Psoas muscle (tissue), 8 donors: ENCODE measurements at places on chromosomes 12 and 14. TPM values are rescaled to one million over a fixed set of nuclear protein-coding genes. Genes with fewer than 3 reads are reported as not detected.
A peak's percentile ranks its signal among the peaks of the same experiment; 100 is the strongest.

DNA sequence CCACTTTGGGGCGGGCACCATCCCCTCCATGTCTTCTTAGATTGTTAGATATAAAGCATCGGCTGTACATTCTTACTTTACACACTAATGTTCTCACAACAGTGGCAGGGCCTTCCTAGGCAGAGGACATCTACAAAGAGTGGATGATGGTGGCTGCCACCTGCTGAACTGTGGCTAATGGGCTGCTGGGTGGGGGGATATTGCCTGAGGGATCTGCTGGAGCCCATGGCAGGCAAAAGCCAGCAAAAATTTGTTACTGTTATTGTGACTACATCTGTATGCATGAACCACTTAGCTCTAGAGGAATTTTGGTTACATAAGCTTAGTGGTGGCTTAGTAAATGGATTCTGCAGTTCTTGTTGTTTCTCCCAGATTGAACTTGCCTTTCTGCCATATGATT, 52.6 kb downstream of the DIP2B start:
- H3K27me3 ChIP-seq = no peaks in the 10 kb centered on the region
- H3K27ac ChIP-seq = no peak overlapping the region
- H3K36me3 ChIP-seq = no peaks in the 10 kb centered on the region
- H3K4me3 ChIP-seq = no peak overlapping the region

Gene HCAR1
- total RNA-seq = not detected

GRCh38 chr14:68074765-68075381, 255.3 kb downstream of the RAD51B start:
- no peaks in the 10 kb centered on the region for H3K36me3 ChIP-seq
- no peaks in the 10 kb centered on the region for H3K4me1 ChIP-seq
- no peak for DNase-seq
- no peaks in the 10 kb centered on the region for H3K27me3 ChIP-seq
- no peak overlapping the region for H3K27ac ChIP-seq

Gene KLRF2
- total RNA-seq = not detected

DNA sequence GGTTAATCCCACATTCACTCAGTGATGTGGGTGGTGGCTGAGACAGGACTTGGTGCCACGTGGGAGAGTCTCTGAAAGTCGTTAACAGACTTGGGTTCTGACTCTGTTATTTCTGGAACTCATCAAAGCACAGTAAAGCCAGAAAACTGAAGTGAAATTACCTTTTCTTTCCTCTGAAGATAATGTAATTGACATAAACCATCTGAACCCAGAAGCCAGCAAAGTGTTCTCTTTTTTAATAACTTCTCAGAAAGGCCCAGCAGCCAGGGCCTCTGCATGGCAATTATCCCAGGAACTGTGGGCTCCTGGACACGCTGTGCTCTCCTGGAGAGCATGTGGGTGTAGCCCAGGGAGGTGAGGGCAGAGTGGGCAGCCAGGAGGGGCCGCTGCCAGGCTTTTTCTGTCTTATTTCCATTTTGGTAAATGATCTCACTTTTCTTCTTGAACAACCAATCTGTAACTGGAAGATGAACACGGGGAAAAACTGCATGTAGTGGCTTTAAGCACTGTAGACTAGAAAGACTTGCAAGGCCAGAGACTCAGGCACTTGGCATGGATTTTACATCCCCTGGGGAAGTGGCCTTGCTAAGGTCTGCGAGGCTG, 444.1 kb upstream of the TMEM132C start:
- H3K36me3 ChIP-seq = no peaks in the 10 kb centered on the region
- no peak for DNase-seq
- H3K27me3 ChIP-seq = no peaks in the 10 kb centered on the region

DNA sequence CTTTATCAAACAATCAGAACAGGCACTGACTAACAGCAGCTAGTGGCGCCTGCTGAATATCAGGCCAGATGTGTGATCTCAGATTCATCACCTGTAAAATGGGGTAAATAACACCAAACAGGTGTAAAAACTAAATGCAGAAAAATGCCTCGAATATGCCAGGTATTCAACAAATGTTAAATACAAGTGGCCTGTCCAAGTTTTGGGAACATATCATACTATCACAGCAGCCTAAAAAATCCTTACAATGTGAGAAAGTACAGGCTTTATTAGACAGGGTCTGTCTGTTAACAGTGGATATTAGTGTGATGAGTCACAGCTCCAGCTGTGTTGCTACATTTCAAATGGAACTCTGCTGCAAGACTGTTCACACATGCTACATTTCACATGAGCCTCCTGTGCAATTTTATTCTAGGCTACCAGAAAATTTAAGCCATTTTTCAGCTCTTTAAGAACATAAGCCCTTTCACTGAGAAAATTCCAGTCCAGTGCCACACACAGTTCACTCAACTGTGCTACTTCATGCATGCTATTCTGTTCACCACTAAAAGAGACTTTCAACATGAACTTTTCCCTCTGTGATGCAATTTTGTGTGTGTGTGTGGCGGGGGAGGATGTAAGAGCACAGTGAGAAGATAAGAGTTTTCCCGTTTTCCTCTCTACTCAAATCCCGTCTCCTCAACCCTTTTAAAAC, 56.7 kb downstream of the MSRB3 start:
- no peaks in the 10 kb centered on the region for H3K27me3 ChIP-seq
- H3K36me3 ChIP-seq = no peaks in the 10 kb centered on the region
- no peak overlapping the region for H3K27ac ChIP-seq
- DNase-seq = no peak

Gene ADAM21
- 0.11 TPM for total RNA-seq

Gene TBX5
- total RNA-seq = not detected

Gene SOAT2
- total RNA-seq = not detected

GRCh38 chr12:93563807-93564538, 8.5 kb upstream of the SOCS2 start:
- no peaks in the 10 kb centered on the region for H3K36me3 ChIP-seq
- H3K4me1 ChIP-seq = no peaks in the 10 kb centered on the region
- no peak overlapping the region for H3K4me3 ChIP-seq
- H3K27ac ChIP-seq = no peak overlapping the region
- no peak for DNase-seq

Gene PLA2G1B
- not detected for total RNA-seq

DNA sequence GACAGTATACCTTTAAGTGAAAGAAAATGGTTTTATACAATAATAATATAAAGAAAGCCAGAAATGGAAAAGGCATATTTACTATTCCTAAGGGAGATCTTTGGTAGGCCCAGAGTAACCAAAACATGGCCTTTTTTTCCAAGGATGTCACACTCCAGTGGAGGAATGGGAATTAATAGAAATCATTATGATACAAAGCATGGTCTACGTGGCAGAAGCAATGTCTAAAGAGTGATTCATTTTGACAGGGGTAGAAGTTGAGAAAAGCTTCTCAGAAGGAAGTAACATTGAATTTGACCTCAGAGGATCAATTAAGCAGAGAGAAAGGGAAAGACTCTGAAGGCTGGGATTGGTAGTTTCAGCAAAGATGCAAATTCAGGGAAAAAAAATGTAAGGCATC, 208.6 kb downstream of the BTG1 start:
- no peak overlapping the region for H3K4me3 ChIP-seq
- no peaks in the 10 kb centered on the region for H3K36me3 ChIP-seq
- DNase-seq = no peak

- no peak overlapping the region for H3K4me3 ChIP-seq
- H3K36me3 ChIP-seq = no peaks in the 10 kb centered on the region
- DNase-seq = no peak
- H3K27me3 ChIP-seq = no peaks in the 10 kb centered on the region
- H3K27ac ChIP-seq = no peak overlapping the region
Observed at GRCh38 chr14:36096090-36096489, 80.4 kb downstream of the PTCSC3 start.

GRCh38 chr14:104968153-104968527, 10.0 kb downstream of the AHNAK2 start:
- peaks cover 12% of the 10 kb centered on the region for H3K4me1 ChIP-seq
- peak; percentile 83 for DNase-seq
- peaks cover 11% of the 10 kb centered on the region for H3K27me3 ChIP-seq
- H3K4me3 ChIP-seq = peak overlapping the region; percentile 42
- H3K27ac ChIP-seq = no peak overlapping the region
